ENCODE measurements at places on chromosomes 12 and 14.

DNA sequence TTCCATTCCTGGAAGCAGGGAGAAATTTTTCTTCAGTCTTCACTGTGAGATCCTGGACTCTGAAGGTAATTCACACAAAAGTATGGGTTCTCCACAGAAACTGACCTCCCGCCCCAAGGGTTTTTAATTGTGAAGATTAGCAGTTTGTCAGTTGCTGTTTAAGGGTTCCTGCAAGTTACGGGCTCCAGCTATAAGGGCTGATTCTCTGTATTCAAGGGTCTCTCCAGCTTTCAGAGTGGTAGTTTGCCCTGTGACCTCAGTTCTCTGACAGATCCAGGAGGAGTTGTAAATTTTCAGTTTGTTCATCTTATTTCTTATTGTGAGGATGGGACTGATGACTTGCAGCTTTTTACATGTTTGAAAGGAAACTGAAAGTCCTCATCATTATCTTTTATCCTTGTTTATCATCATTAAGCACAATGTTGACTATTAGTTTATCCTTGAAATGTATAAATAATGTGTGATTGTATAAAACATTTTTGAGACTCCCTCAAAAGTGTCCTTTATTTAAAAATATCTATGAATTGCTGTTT, 110.9 kb downstream of the SCAF11 start:
- peak; percentile 3 for DNase-seq

GRCh38 chr12:2884810-2885209, 5.9 kb upstream of the TULP3 start:
- DNase-seq: no peak

DNA sequence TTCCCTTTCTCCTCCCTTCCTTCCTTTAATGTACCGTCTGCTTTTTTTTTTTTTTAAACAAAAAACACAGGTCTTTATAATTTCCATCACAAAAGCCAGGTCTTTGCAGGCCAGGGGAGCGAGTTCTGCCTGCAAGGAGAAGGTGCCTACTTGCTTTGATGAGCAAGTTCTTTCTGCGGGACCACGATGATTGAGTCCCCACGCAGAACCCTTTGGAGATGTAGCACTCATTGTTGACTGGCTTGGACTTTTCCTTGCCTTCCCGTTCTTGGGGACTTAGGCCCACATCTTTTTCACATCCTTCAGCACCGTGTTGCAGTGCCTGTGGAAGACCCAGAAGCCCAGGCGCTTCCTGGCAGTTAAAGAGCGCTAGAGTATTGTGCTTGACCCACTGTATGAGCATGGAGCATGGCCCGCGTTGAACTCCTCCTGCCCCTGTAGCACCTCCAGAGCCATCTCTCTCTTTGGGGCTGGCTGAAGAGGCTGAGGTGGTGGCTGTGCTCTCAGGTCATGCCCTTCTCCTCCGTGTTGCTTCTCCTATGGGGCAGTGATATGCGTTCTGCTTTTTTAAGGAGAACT, 177.6 kb downstream of the EXOC5 start:
- DNase-seq: no peak

GRCh38 chr14:97010491-97011160, 213.4 kb downstream of the VRK1 start:
- DNase-seq: no peak

GRCh38 chr14:64244279-64244678, 49.9 kb downstream of the ESR2 start:
- DNase-seq: no peak

All from cardiac fibroblast (primary cell).